ENCODE measurements at places on chromosomes 1 and 21. TPM values are rescaled to one million over a fixed set of nuclear protein-coding genes. Genes with fewer than 3 reads are reported as not detected.
A peak's percentile ranks its signal among the peaks of the same experiment; 100 is the strongest.

PRRX1 gene
- not detected for total RNA-seq

PTAFR gene
- 0.76 TPM for total RNA-seq

HMGCS2 gene
- not detected for total RNA-seq

CD101 gene
- 1.2 TPM for total RNA-seq

RBM15 gene
- 84.0 TPM for total RNA-seq

PIK3C2B gene
- 17.4 TPM for total RNA-seq

GRCh38 chr1:116182019-116182714, 71.0 kb downstream of the MAB21L3 start:
- DNase-seq = no peak

- DNase-seq = peak; percentile 81
Measured at GRCh38 chr1:179025975-179026812, 500 bp downstream of the FAM20B start.

- DNase-seq = no peak
Measured at GRCh38 chr1:226047495-226047894, 15.0 kb upstream of the H3-3A start.

DNA sequence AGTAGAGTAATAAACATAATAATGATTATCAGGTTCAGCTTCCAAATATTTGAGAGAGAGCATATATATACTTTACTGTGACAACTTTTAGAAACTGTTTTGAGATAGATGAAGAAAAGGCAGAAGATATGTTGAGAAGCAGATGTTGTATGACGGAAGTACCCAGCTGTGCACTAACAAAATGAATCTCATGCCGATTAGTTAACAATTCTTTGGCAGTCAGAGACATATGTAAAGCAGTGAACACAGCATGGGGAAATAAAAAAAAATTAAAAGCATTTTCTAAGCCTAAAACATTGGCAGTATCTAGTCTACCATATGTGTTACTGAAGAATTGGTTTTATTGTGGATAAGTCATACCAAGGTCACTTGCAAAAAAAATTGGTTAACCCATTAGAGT, 51.8 kb downstream of the MAGI3 start:
- no peak for DNase-seq

DNA sequence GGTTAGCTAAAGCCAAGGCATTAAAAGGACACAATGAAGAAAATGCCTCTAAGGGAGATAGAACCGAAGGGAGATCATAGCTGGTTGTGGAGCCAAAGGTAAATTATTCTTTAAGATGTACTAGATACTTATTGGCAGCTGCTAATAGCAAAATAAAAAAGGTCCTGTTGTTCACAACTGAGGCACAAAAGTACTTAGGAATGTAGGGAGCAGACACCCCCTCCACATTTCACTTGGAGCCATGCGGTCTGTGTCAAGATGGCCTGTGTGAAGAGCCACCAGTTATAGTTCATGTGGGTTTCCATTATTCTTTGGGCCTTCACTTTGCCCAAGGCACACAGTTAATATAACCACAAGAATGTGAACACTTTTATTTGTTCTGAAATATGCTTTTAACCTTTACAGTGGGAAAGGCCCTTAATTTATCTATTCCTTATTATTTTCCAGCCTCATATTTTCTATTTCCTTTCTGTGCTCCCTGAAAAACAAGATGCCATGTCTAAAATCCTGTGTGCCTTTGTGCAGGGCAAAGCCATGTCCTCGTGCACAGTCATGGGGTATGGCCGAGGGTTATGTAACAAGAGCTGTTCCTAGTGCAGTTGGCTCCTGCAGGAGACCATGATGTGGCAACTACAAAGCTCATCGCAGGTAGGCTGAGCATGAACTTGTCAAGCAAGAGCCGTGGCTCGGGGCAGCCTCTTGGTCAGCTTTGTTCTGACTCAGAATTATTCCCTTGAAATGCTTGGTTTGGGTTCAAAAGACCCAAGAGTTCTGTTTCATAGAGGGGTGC, 16.2 kb upstream of the WDR26 start:
- DNase-seq = no peak

DNA sequence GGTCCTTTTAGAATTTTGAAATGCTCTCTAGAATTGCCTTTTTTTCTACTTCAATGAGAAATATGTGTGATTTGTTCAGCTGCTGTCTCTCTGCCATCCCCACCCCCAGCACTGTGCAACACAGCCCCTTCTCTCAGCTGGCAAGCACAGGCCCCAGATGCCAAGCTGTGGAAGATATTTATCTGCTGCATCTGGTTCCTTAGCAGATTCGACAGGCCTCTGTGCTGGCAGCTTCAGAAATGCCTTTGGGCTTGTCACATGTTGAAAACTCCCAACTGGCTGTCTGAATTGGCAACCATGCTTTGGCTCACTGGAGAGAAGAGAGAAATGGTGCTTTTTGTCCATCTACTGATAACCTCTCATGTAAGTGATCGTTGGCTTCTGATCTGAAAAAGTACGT, 206.7 kb upstream of the C1orf87 start:
- DNase-seq = no peak

- DNase-seq = no peak
Measured at GRCh38 chr21:15370462-15370975, 305.7 kb upstream of the NRIP1 start.

- no peak for DNase-seq
Measured at GRCh38 chr1:150006881-150007421, 3.6 kb downstream of the OTUD7B start.

- no peak for DNase-seq
Measured at GRCh38 chr1:247175458-247175857, 3.6 kb upstream of the ZNF124 start.

- peak; percentile 79 for DNase-seq
Measured at GRCh38 chr1:1435106-1435903, at the start of gene VWA1. TSS of gene VWA1 (plus strand) at chr1:1435690. CDS start at chr1:1435749, 59 bp downstream.
